Right kidney (tissue), 9 donors: ENCODE measurements at places on chromosomes 7 and 10.

DNA sequence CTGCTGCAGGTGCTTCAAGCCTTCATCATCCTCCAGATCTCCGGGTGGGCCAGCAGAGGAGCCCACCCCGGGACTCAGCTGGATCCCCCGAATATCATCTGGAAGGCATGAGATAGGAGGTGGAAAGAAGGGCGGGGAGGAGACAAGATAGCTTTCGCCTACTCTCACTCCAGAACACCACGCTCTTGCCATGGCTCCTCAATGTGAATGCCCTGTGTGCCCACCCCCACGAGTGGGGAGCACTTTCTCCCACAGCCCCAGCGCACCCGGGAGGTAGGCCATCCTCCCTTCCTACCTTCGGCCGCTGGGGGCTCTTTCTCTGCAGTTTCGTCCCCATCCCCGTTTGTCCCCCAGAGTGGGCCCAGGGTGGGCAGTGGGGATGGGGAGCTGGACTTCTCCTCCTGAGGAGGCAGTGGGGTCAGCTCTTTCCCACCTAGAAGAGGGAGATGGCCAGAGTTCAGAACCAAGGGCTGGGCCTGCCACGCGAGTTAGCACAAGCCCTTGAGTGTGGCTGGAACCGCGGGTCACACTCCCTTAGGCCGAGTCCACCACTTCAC lies 8.9 kb downstream of the GIGYF1 start:
- no peak for DNase-seq

DNA sequence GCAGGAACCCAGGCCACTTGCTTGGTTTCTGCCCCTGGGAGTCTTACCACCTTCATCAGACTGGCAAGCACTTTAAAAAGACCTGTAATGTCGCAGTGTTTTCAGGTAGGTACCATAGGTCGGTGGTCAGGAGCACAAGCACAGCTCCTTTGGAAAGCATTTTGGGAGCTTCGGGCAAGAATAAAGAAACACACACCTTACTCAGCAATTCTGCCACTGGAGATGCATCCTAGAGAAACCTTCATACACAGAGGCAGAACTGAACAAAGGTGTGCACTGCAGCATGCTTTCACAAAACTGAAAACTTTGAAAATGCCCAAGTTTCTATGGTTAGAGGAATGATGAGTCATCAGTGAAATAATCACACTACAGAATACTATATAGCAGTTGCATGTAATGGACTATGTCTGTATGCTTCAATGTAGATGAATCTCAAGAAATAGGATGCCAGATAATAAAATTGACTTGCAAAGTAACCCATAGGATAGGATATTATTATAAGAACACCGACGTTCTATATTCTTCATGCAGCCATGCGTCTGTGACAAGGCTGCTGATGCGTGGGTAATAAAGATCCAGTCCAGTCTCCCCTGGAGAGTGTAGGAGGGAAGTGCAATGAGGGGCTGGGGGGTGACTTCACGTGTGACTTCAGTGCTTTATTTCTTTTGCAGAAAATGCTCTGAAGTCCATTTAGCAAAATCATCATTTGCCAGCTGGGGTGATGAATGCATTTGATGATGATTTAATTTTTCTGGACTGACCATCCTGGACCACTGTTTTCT lies 309.5 kb downstream of the WDR37 start:
- no peak for DNase-seq

DNA sequence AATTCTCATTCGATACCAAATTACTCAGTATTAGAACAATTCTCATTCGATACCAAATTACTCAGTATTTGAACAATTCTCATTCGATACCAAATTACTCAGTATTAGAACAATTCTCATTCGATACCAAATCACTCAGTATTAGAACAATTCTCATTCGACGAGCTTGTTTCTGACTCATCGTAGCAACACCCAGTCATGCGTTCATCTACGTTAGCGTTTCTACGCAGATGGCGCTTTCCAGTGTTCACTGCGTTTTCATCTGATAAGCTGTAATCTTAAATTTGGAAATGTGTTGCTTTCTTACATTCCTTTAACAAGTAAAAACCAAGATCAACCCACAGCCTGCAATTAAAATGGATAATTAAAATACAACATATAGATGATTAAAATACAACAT lies 276.3 kb downstream of the ZMYND11 start:
- no peak for DNase-seq

DNA sequence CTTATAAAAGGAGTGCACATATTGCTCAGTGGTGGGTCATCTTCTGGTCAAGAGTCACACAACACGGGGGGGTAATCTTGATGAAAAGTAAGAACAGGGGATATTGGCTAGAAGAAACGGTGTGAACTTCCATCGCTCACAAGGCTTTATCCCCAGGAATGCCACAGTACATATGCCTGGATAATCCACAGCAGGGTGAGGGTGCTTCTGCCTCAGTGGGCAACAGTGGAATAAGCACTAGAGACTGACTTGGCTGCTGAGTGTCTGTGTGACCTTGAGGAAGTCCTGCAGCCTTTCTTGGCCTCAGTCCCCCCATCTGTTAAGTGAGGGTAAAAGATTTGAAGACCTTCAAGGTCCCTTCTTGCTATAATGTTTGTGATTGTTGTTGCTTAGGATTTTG lies 44.9 kb upstream of the SHH start:
- DNase-seq: no peak
